SJSA1 (cell line): ENCODE measurements at places on chromosomes 3 and 15.

- no peak for DNase-seq
These were observed 631 bp upstream of the PRICKLE2 start for GRCh38 chr3:64225695-64226499.

DNA sequence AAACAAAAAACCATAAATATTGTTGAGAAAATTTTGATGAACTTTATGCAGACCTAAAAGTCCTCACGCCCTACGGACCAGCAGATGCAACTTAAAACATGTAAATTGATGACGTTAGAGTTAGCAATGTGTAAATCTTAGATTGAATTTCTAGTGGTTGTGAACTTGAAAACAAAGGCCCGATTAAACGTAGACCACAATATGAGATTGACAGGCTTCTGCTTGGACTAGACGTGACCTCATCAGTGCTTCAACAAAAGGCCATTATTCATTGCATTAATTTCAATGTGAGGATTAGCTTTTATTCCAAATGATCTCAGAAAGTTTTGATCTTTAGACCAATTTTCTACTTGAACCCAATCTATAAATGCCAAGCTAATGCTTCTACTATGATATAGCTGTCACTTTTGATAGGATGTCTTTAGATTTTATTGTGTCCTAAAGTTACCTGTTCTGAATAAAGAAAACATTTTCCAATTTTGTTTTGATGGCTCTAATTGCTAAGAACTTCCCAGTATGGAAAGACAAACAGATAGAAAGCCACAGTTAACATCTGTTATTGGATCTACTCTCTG, 55.4 kb upstream of the SPPL2A start:
- no peak for DNase-seq

DNA sequence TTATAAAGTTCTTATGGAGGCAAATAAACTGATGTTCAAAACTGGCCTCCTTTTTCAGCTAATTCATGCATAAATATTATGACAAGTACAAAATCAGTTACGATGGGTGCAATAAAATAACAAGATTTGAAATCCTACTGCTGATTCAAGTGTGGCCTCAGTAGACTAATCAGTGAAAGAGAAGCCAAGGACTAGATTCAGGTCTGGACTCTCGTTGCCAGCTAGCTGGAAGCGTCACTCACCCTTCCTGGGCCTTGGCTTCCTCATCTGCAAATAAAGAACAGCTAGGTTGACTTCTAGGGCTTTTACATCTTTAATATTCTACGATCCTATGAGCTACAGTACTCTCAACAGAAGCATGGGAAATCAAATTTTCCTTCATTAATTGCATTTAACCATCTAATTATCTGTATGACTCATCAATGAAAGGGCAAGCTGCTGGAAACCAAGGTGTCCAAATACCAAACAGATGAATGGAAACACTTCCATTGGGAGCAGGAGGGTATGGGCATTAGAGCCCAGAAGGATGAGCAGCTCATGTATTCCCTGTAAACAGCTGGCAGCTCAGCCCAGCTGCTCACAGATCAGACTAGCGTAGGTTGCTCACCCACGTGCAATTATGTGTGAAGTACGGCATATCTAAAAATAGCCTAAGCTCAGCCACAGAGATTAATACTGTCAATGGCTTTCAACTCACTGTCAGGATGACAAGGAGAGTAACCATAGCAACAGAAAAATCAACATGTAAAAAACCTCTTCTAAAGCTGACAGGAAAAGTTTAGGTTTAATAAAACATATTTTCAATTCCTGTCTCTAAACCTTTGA, 294.8 kb downstream of the PLCL2 start:
- no peak for DNase-seq

DNA sequence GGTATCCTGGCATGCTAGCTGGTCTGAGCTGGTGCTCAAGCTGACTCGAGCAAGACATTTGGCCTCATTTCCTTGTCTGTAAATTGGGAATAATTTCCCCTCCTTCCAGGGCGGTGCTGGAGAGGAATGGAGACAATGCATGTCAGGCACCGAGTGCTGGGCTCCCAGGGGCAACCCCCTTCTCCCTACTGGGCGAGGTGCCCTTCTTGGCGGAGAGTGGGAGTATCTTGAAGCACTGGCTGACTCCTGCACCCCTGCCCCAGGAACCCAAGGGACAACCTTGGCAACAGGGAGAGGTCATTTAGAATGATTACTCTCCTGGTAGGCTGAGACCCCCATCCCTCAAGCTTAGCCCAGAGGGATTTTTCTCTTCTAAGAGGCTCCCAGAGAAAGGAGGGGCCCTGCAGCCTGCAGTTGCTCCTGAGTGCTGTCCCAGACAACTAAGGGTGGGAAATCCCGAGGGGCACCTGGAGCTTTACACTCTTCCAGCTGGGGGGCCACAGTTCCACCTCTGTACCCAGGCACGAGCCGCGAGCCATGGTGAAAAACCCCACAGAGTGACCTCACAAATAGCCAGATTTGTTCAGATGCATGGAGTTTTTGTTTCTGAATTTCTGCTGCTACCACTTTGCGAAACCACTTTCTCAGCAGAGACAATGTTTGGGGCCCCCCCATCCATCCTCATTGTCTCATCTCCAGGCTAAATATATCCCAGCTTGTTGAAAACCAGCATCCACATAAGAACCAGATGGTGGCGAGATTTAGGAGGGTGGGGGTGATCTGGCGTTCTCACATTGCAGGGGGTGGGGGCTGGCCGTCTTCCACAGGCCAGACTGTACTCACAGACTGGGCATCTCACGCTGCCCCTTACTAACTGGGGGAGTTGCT, 44.8 kb downstream of the ABTB1 start:
- DNase-seq = peak; percentile 18

DNA sequence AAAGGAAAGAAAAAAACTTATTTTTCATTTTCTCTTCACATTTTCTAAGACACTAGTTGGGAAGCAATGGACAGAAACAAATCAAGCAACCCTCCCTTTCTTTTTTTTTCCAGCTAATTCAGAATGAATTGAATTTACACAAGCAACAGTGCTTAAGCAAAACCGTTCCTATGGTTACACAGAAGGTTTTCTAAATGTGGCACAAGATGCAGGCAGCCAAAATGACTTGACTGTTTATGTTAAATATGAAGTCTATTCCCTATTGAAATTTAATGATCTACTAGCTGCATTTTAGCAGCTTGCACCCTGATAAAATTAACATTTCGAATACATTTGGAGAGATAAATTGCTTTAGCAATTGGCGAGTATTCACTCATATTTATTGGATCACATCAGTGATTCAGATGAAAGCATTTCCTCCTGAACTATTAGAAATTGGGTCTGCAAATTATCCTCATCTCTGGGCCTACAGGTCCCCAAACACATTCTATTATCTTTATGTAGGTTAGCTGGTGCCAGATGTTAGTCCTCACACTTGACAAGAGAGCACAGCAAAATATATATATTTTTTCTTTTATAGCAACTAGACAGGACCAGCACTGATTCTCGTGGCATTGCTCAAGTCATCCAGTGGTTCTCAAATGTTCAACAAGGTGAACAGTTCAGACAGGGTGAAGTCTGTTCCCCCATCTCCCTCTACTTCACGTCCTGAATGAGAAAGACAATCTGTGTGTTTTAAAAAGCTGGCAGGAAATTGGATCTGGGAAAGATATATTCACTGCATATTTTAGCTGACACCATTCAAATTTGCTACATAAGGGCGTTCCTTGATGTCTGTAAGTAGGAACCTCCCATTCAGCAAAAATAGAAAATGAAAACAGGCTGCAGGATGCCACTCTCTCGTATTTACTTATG, 463.6 kb upstream of the KCNMB2 start:
- DNase-seq = no peak

GRCh38 chr15:63124506-63124905, 2.8 kb downstream of the LACTB start:
- DNase-seq = no peak

DNA sequence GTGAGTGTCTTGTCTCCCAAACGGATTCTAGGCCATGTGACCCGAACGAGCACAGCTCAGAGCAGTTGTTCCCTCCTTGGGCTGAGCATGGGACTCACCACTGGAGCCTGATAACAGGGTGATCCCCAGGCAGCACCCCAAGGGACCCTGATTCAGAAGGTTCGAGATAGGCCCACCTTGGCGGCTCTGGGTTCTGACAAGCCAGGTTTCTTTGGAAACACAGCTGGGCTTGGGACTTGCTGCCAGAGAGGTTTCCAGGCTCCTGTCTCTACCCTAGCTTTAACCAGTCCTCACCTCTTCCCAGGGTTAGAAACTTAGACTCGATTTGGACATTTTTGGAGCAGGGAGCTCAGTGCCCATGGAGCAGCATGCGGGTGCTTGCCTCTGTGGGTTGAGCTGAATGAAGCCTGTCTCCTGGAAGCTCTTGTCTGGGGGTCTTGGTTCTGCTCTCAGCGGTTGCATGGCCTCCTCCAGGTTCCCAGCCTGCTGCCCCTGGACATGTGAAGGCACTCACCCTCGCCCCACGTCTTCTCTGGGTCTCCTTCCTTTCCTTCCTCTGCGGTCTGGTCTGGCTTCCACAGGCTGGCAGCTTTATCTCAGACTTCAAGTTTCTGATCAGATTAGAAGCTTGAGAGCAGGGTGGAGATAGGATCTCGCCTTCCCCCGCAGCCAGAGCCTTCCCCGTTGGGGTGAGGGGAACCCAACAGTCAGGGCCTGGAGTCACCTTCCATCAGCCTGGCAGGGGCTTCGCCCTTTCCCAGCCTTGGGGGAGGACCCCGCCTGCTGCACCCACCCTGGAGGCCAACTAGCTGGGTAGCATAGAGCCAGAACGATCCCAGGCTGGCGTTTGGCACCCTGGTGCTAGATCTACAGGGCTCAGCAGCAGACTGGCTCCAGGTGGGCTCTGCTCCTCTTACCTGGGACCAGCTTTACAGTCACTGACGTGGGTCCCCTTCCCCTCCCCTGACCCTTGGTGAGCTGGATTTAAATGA, 21.0 kb downstream of the PAQR5 start:
- no peak for DNase-seq

DNA sequence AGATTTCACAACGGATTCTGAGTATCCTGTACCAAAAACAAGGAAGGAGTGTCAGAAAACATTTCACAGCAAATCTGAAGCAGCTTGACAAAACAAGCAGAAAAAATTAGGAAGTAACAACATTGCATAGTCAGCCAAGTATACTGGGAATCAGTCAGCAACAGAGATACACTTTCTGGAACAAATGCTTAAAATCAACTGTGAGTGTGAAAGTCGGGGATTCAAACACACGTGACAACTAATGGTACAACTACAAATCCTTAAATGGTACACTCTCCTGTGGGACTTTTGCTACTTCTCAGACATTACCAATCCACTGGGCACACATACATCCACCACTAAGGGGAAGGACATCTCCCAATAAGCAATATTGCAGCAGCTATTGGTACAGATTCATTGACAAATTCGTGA, 296.6 kb upstream of the MME start:
- DNase-seq = no peak

DNA sequence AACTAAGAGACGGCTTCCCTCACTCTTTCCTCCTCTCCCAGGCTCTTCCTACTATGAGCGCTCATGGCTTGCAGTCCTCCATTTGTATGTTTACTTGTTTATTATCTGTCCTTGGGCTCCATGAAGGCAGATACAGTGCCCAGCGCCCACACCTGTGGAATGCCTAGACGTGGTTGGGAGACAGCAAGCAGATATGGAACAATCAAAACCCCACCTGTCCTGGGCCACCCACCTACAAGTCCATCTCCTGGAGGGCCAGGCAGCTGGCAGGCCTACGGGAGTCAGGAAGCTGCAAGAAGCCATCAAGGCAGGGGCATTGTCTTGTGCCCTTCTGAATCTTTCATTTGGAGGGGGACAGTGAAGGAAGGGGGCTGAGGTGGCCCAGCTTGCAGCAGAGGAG, 104.7 kb downstream of the IQSEC1 start:
- DNase-seq = no peak

GRCh38 chr3:39910826-39911464, 101.5 kb downstream of the MYRIP start:
- DNase-seq = no peak

- no peak for DNase-seq
These were observed 37.0 kb downstream of the GNB5 start for GRCh38 chr15:52153900-52154895.

DNA sequence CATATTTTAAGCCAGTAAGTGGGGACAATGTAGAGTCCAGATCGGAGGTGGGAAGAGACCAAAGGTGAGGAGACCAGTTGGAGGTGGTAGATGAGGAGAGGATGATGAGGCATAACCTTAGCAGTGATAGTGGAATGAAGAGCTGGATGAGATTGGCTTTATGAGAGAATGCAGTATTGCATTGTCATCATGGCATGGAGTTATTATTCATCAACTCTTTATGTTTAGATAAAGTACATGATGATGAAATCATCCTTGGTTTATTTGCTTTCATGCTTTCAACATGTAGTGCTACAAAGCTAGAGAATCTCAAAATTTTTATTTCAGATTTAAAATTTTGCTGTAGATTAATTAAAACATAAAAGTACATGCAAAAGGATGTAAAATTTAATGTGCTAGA, 64.0 kb downstream of the PPM1L start:
- no peak for DNase-seq

GRCh38 chr3:119950666-119951325, 143.5 kb downstream of the GSK3B start:
- no peak for DNase-seq

DNA sequence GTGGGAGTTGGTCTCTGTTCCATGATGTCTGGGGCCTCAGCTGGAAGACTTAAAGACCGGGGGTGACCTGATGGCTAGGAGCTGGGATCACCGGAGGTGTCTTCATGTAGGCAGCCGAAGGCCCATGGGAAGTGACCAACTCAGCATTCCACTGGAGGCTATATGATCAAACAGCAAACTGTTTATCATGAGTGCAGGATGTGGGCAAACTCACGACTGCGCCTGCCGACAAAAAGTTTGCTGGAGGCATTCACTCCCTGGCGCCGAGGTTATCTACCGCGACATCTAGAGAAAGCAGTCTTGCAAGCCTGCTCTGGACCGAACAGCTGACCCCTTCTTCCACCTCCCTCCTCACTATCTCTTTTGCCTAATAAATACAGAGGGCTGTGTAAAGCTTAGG, 62.7 kb upstream of the NR2C2 start:
- no peak for DNase-seq
